ENCODE measurements at places on chromosomes 4 and X. TPM values are rescaled to one million over a fixed set of nuclear protein-coding genes. Genes with fewer than 3 reads are reported as not detected.

The TBX22 gene
- not detected for total RNA-seq

The LDB2 gene
- total RNA-seq, result 258 TPM

GRCh38 chr4:141006242-141006802, 126.9 kb downstream of the RNF150 start:
- DNase-seq, result no peak

- no peak for DNase-seq
These were observed 51.6 kb downstream of the CT47B1 start for GRCh38 chrX:120824021-120824420.

- no peak for DNase-seq
These were observed 199.7 kb upstream of the KLF3 start for GRCh38 chr4:38464328-38464727.

The ARHGEF6 gene
- total RNA-seq, result 16.5 TPM

- DNase-seq, result peak; percentile 92
These were observed 19.7 kb upstream of the SPON2 start for GRCh38 chr4:1192091-1192492.

The GRID2 gene
- not detected for total RNA-seq

GRCh38 chr4:150251752-150252190, 173.5 kb downstream of the DCLK2 start:
- DNase-seq, result no peak

- DNase-seq, result no peak
These were observed 14.3 kb upstream of the RAB9B start for GRCh38 chrX:103846386-103846785.

DNA sequence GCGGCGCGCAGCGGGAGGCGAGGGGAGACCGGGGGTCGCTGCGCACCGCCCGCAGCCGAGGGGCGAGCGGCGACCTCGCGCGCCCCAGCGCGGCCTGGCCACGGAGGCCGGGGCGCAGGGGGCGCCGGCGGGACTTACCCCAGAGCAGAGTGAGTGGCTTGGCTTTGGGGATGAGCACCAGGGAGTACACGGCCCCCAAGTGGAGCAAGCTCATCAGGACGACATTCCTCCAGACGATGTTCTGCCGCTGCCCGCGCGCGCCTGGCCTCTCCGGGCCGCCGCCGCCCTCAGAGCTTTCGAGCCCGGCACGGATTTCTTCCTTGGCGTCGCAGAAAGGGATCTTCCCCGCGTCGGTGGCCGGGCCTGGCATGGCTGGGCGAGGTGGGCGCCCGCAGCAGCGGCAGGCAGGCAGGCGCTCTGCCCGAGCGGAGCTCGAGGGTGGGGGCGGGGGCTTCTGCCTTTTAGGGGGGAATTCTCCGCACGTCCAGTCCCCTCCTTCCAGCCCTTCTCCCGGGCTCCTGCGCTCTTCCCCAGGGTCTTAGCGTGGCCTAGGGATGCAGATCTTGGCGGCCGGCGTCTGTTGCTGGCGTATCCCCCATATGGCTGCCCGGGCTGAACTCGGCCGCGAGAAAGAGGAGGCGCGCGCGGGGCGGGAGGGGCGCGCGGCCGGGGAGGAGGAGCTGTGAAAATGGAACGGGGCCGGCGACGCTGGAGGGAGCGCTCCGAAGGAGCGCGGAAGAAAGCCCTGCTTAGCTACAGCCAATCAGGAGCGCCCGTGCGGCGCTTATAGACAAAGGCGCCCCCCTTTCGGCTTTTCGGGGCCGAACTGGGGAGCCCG, at the start of gene SCD5:
SCD5 (minus strand) TSS at position 629 of the 838 bp plus-strand sequence; CDS start at position 370, 259 bp downstream.
- peak; percentile 82 for DNase-seq

DNA sequence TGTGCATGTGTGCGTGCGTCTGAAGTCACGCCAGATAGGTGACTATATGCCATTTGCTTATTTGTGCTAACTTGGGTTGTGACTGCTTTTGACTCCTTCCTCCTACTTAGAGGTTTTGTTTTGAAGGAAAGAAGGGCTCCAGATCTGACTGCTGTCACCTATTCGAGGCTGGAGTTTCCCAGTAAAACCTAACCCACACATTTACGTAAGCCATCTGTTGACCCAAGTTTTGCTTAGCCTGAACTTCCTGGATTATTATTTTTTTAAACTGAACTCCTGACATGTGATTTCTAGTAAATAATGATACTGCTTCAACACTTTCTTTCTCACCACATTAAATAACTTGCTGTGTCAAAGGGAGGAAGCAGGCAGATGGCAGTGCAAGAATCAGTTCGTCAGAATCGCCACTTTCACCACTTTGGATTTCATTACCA, 41.5 kb downstream of the DTHD1 start:
- DNase-seq, result no peak

The SOWAHB gene
- total RNA-seq, result under 0.01 TPM

GRCh38 chrX:154412468-154412867, 1.1 kb downstream of the TAFAZZIN start:
- no peak for DNase-seq

The USP27X gene
- 3.7 TPM for total RNA-seq

The ERAS gene
- total RNA-seq, result not detected

DNA sequence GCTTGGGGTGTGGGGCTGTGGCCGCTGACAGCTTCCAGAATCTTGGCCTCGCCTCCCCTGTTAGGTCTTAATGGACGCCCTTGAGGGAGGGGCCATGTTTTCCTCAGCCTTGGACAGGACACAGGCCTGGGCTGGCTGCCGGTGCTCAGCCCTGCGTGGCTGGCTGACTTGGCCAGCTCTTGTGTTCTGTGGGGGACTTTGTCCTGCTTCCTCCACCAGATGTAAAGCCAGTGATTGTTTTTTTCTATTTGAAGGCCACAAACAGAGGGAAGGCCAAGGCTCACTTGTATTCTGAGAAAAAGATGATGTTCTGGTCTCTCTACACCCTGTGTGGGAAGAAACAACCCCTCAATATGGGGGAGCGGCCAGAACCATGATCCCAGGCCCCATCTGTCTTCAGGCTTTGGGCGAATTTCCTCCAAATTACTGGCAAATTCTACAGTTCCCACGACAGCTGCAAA, 71.3 kb downstream of the HTRA3 start:
- no peak for DNase-seq

The TEX11 gene
- total RNA-seq, result not detected

DNA sequence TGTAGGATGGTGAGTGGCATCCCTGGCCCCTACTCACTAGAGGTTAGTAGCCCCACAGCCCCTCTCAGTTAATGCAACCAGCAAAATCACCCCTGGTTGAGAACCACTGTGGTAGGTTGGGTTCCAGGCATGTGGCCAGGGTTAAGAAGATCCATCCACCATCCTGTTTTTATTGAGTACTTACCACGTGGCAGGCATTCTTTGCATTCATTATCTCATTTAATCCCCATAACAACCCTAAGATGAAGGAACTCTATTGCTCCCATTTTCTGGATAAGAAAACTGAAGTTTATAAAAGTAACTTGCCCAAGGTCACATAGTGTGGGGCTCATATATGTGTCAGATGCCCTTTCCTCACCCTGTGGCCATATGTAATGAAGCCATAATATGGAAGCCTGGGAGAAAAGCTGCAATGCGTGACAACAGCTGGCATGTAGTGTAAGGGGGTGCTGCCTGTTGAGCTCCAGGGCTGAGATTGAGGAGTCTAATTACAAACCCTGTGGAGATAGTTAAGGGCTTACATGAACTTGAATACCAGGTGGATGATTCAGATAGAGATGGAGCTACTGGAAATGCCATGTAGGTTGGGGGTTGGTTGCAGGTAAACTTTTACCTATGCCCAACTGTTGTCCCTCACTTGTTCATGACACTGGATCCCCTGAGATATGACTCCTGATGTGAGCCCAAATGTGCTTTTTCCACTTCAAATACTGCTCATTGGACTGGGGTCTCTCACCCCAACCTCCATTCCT, 100.2 kb upstream of the PGRMC2 start:
- no peak for DNase-seq

The STOX2 gene
- 17.7 TPM for total RNA-seq

The PSAPL1 gene
- not detected for total RNA-seq

- no peak for DNase-seq
These were observed 51.8 kb upstream of the JADE1 start for GRCh38 chr4:128757712-128758111.

DNA sequence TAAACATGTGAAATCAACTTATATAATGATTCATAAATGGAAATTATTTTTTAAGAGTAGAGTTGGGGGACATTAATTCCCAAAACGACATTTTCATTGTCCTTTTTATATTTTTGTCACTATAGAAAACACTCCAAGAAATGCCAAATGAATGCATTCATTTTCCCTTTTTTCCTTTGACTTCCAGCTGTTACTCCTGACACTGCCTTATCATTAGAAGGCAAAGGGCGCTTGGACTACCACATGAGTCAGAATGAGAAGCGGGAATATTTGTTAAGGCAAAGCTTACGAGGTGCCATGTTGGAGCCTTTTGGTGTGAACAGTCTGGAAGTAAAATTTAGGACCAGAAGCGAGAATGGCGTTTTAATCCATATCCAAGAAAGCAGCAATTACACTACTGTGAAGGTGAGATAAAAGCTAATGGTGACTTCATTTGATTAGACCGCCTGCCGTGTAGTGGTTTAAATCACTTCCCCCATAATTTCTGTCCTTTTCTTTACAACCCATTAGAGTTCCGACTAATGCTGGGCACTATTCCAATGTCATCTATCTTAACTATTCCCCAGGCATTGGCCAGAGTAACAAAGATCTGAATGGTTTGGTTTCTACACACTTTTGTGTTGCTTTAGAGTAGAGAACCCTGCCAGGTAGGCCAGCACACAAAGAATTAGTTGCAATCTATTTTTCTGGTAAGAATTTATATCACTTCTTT, 166.7 kb downstream of the FAT4 start:
- no peak for DNase-seq

DNA sequence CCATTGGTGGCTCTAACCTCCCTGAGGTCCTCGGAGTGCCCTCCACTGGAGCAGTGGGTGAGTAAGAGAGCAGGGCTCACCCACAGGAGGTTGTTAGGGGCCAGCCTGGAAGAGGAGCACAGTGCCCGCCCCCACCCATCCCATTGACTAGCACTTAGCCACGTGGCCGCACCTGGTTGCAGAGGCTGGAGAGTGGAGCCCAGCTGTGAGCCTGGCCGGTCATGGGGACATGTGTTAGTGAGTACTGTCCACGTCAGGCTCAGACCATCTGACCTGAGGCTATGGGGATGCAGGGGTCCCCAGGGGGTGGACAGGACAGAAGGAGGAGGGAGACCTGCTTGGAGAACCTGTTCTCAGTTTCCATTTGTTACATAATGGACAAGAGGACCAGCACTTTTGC, 1.4 kb upstream of the MAN2B2 start:
- DNase-seq, result no peak

The GPC4 gene
- total RNA-seq, result 0.14 TPM

The KLKB1 gene
- 0.34 TPM for total RNA-seq

GRCh38 chrX:2406891-2407518, 93.8 kb downstream of the DHRSX start:
- DNase-seq, result no peak

The APELA gene
- not detected for total RNA-seq

DNA sequence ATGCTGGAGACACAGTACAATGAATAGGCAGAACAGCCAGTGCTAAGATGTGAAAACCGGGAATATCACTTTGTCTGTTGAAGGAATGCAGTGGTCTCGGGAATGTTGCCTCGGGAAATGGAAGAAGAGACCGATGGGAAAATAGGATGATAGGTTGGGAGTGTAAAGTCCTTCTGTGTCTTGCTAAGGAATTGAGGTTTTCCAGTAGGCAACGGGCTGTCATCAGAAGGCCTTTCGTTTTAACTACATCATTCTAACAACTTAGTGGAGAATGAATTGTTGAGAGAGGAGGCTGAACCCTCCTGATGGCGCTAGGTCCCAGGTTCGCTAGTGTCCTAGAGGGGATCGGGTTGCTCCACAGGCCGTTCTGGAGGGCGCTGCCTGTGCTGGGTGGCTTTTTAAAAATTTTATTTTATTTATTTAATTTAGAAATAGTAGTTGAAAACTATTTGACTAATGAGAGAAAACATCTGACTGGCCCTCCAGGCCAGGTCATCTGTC, 730 bp downstream of the VBP1 start:
- no peak for DNase-seq

DNA sequence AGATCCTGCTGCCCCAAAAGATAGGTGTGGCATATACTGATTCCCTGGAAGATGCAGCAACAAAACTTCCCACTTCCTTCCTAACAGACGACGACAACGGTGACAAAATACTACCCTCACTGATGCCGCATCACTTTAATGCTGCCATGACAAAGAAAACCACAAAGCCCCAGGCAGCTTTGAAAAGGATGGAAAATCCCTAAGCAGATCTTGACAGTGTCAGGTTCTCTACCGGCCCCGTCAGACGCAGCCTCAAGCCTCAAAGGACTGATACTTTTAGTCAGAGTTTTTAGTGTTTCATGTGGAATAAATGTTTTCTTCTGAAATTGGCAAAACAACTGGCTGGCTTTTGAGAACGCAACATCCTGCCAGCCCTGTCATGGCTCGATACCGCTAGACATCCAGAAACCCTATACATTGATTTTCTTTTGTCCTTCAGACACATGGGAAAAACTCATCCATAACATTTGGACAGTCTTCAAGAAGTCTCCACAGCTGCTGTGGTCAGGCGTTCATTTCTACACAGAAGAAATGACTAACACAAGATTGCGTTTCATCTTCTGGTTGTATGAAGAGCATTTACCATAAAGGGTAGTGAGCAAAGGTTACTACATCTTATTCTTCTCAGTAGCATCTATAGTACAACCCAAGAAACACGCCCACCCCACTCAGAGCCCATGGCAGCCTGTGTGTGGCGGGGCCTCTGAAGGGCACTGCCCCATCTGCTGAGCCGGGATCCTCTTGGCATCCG, 60.1 kb downstream of the GATB start:
- no peak for DNase-seq

The BANK1 gene
- 0.09 TPM for total RNA-seq

The CT45A10 gene
- not detected for total RNA-seq

The SYNPO2 gene
- 0.17 TPM for total RNA-seq

GRCh38 chrX:153672531-153673427, 834 bp downstream of the PNCK start:
- DNase-seq, result no peak

GRCh38 chrX:139020801-139021200, 309.3 kb upstream of the FGF13 start:
- DNase-seq, result no peak

The CFAP47 gene
- not detected for total RNA-seq

The NOX1 gene
- total RNA-seq, result not detected

The CHST7 gene
- 82.2 TPM for total RNA-seq

The MAGEA6 gene
- not detected for total RNA-seq

DNA sequence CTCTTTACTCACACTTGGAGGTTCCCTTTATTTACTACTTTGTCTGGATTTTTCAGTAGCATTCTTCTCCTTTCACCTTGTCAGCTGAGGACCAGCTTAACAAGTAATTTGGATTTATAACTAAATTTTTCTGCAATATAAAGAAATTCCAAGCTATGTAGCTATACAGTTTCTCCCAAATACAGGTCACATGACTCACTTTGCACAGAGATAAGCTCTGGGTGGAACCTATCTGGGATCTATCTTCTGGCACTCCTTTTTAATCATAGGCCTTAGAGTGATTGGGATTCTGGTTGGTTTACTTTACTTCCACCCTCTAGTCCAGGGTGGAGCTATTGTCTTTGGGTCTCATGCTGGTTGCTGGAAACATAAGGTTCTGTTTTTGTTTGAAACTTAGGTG, 34.9 kb upstream of the STK26 start:
- no peak for DNase-seq

The FGG gene
- total RNA-seq, result 0.19 TPM

The MAGIX gene
- 0.84 TPM for total RNA-seq

The XPNPEP2 gene
- not detected for total RNA-seq

Measured in dermis blood vessel endothelial cell (primary cell).